NAMALWA (cell line): ENCODE measurements at places on chromosomes 11 and 22.

GRCh38 chr11:17696741-17697140, 22.6 kb upstream of the MYOD1 start:
- DNase-seq: no peak

DNA sequence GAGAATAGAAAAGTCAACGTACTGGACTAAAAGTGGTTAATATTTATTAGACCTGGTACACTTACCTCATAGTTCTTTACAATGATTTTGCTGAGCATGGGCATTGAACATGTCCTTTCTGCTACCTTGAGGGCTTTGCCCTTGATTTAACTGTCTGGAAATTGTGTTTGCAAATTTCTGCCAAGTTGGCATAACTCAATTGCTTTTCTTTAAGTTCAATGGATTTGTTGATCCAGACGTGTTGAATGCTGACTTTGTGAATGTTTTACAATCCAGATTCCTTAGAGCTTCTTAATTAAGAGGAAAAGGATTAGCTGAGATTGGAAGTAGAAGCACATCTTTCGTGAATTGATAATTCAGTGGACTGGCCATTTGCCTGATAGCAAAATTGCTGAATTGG, 7.2 kb upstream of the OR4X2 start:
- DNase-seq: no peak

- no peak for DNase-seq
Observed at GRCh38 chr11:8177136-8177535, 8.3 kb upstream of the RIC3 start.

DNA sequence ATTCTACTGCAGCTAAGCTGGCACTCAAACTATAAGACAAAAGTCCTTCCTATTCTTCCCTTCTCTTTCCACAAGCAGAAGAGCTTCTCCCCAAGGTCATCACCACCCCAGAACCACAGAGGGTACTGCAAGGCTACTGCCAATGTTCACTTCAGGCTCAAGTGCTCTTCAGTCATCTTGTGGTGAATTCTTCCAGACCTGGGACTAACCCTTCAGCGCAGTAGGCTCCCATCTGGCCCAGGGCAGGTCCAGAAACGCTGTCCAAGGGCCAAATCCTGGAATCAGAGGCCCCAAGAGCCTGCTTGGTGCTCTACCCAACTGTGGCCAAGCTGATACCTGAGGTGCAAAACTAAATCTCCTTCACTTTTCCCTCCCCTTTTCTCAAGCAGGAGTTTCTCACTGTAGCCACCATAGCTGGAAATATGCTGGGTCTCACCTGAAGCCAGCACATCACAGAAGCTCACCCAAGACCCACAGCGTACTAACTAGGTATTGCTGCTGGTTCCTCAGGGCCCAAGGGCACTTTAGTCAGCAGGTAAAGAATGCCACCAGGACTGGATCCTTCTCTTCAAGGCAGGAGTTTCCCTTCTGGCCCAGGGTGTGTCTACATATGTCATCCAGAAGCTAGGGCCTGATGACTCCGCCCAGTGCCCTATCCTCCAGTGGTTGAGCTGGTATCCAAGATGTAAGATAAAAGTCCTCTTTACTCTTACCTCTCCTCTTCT, 27.8 kb downstream of the FCHSD2 start:
- no peak for DNase-seq

DNA sequence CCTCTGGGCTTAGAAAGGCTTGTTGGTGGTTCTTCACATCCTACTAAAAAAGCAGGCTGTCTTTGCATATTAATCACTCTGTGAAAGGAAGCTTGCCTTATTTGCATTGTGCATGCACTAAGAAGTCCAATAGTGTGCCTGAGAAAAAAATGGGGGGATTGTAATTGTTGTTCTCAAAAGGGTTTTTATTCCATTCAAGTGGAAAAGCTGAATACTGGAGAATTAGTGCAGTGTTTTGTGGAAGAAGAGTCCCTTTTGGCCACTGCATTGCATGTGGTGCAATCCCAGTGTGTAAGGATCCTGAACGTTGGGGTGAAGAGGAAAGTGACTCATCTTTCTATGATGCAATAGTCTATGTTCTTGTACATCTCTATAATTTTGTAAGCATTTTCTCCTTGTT, 16.5 kb downstream of the NCAM1 start:
- no peak for DNase-seq

DNA sequence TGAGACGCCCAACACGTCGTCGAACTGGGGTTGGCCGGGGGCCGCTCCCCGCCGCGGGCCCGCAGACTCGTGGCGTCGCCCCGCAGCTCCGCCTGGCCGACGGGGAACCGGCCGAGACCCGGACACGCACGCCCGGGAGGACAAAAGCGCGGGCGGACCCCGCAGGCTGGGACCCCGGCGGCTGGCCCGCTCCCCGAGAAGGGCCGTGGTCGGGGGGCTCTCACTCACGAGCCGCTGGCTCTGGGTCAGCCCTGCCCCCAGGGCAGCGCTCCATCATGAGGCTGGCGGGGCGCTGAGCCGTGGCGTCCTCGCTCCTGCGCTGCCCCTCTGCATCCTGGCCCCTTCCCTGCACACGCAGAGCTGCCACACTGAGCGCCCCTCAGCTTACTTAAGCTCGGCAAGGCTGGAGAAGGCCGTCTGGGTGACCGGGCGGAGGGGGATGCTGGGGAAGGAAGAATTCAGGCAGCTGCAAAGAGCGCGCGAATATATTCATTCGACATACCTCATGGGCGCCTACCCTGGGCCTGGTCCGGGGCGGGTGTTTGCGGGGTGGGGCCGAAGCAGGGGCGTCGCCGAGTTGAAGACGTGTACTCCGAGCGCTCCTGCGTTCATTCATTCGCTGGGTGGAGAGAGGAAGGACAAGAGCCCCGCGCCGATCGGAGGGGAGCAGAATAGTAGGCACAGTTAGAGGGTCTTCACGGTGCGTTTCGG, 579 bp upstream of the CYB5R2 start:
- no peak for DNase-seq

- DNase-seq: no peak
Observed at GRCh38 chr22:20607157-20607907, 99.9 kb downstream of the MED15 start.

DNA sequence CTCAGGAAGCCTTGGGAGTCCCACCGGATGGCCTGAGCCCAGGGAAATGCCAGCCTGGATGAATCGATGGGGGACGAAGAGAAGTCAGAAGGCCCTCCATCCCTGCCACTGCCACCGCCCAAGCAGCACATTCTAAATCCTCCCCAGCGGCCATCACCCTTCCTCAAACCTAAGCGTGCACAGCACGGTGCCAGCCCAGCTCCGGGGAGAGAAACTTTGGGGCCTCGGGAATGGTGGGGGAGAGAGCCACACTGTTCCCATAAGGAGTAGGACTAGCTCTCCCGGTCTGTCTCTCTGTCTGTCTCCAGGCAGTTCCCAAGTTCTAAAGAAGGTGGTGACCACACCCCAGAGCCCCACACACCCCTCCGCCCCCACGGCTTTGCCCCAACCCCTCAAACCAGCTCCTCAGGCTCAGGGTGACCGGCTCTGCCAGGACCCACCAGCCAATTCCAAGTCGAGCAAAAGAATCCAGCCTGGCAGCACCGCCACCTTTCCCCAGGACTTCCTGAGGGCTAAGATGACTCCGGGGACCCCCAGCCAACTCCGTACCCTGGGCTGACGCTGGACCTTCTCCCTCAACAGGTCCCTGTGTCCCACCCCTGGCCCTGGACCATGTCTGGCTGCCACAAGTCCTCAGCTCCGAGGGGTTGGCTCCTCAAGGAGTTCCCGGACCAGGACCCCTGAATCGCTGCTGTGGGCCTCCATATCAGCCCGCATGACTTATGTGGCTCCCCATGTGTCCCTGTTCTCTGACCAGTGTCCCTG, 2.7 kb downstream of the AHNAK start:
- no peak for DNase-seq

GRCh38 chr11:81839016-81839415, 894.6 kb downstream of the FAM181B start:
- no peak for DNase-seq

- no peak for DNase-seq
Observed at GRCh38 chr11:70901951-70902521, 350.3 kb downstream of the SHANK2 start.

GRCh38 chr11:125553357-125553756, 15.9 kb upstream of the EI24 start:
- DNase-seq: no peak

DNA sequence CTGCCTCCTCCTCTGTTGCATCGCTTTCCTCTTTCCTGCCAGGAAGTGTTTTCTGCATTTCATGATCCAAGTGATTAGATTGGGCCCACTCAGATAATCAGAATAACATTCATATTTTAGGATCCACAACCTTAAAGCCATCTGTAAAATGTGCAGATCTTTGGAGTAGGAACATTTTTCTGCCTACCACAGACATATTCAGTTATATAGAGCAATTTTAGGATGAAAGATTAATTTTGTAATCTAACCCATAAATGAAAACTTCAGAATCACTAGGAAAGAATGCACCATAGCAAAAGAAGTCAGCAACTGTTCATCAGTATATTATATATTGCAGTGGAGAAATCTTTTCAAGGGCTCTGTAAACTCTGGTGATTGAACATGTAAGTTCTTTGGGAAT, 659.9 kb upstream of the LUZP2 start:
- DNase-seq: no peak

GRCh38 chr11:8567602-8568198, 26.3 kb downstream of the STK33 start:
- no peak for DNase-seq

GRCh38 chr11:77402218-77402556, 71.7 kb downstream of the PAK1 start:
- DNase-seq: no peak

- no peak for DNase-seq
Observed at GRCh38 chr11:69465236-69466000, 16.0 kb upstream of the LINC01488 start.

- no peak for DNase-seq
Observed at GRCh38 chr11:106958517-106959248, 59.6 kb downstream of the GUCY1A2 start.

- DNase-seq: no peak
Observed at GRCh38 chr11:3153291-3153861, 11.7 kb downstream of the OSBPL5 start.

DNA sequence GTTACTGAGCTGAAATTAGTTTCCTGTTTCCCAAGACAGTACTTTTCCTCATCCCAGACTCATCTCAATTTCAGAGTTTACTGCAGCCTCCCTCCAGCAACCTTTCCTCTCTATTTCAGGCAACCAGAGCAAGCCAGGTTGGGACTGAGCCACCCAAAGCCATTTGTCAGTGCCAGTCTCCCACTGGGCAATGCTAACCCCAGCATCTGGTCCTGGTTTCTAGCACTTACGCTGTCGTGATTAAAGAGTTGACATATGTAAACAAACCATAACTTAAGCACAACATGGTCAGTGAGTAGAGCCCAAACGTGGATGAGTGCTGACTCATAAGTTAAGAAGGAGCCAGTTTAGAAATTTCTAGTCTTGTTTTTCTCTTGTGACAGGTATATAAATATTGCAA, 119.6 kb upstream of the BLID start:
- no peak for DNase-seq

DNA sequence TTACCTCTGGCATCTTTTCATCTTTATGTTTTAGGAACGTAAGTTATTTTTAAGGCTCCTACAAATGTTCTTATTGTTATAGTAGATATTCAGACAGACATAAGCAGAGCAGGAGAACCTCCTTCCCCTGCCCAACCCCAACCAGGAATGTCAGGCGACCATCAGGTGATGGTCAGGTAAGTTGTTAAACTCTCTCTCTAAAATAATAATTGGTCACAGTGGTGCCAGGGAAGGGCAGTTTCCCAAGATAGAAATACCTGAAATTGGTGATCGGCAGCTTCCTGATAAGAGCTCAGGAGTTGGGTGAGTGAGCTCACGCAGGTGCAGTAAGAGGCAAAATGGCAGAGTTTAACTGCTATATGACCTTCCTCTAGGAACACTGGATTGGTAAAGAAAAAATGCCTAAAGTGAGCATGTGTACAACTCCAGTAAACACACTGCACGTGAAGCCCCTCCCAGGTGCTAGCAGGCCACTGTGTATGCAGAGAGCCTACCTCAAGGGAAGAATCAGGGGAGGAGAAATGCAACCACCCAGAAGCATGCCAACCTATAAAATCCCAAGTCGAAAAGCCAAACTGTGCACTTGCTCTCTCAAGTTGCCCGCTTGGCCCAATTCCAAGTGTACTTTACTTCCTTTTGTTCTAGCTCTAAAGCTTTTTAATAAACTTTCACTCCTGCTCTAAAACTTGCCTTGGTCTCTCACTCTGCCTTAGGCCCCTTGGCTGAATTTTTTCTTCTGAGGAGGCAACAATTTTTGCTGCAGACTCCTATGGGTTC, 273.9 kb downstream of the SBF2 start:
- no peak for DNase-seq

DNA sequence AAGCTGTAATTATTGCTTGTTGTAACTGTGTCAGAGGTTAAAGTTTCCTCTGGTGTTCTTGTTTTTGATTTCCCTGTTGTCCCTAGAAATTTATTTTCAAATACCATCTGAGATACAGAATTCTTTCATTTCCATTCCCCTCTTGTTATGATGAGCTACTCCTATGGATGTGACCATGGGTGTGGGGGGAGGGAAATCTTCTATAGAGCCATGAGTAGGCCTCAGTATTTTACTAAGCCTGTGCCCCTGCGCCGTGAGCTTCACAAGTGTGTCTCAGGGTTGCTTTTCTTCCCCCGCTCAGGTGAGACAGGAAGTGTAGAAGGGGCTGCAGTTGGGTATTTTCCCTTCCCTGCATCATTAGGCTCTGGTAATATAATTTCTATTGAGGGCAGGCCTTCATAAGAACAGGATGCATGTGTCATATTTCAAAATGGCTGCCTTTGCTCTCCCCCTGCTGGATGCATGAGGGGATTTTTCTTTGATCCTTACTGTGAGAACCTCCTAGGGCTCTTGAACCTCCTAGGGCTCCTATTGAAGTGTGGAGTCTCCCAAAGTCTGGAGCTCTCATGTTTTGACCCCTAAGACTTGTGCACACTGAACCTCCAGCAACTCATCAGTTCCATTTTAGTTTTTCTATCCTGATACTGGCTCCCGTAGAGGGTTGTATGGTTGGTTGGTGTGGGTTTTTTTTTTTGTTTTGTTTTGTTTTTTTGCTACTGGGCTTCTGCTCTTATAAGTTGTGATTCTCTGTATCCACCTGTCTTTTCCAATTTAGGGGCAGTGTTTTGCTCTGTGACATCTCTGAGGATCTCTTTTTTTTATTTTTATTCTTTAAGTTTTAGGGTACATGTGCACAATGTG, 658.2 kb downstream of the NTM start:
- DNase-seq: peak; percentile 68

DNA sequence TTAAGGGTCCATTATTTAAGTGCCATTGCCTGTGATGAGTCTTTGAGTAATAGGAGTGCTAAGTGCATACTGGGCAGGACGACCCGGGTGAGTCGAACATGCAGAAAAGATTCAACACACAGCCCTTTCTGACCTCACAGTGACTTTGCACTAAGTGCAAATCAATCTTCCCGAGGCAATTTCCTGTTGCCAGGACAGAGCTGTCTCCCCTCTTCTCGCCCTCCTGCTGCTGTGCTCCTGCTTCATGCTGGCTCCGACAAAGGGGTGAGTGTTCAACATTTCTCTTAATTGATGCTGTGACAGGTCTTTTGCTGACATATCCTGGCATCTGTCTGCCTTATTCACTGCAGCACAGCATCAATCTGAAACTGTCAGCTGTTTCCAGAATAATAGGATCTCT, 42.0 kb downstream of the MCHR1 start:
- no peak for DNase-seq

GRCh38 chr22:43384863-43385262, 27.0 kb upstream of the MPPED1 start:
- DNase-seq: no peak
